ENCODE measurements at places on chromosomes 12 and 14.
A peak's percentile ranks its signal among the peaks of the same experiment; 100 is the strongest.

DNA sequence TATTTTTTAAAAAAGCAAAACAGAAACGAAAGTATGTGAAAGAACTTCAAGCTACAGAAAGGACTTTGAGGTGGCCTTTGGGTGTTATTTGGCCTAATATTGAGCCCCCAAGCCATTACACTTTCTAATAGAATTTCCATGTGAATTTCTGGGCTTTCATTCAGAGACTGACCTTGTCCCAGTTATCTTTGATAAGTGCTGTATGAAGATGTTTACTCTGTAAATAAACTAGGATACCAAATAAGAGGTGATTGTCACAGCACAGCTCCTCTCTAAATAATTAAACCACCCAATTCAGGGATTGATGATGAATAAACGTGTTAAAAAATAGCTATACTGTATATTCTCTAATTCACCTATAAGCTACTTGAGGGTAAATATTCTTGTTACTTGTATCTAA lies 32.8 kb upstream of the PPFIBP1 start:
- H3K27me3 ChIP-seq = no peaks in the 10 kb centered on the region
- H3K27ac ChIP-seq = no peak overlapping the region
- H3K36me3 ChIP-seq = no peaks in the 10 kb centered on the region
- H3K4me1 ChIP-seq = no peaks in the 10 kb centered on the region
- no peak for DNase-seq

- no peak overlapping the region for H3K4me3 ChIP-seq
- no peaks in the 10 kb centered on the region for H3K4me1 ChIP-seq
- no peak overlapping the region for H3K27ac ChIP-seq
- H3K36me3 ChIP-seq = no peaks in the 10 kb centered on the region
- DNase-seq = no peak
- H3K27me3 ChIP-seq = no peaks in the 10 kb centered on the region
These were observed 187.4 kb downstream of the EFCAB11 start for GRCh38 chr14:89767131-89767530.

GRCh38 chr14:22333422-22334274 lies 255.4 kb downstream of the DAD1 start:
- DNase-seq = no peak
- no peaks in the 10 kb centered on the region for H3K27me3 ChIP-seq
- no peaks in the 10 kb centered on the region for H3K36me3 ChIP-seq
- no peaks in the 10 kb centered on the region for H3K4me1 ChIP-seq

GRCh38 chr12:108793756-108794441 lies 62.6 kb upstream of the CORO1C start:
- H3K4me3 ChIP-seq = no peak overlapping the region
- H3K27me3 ChIP-seq = no peaks in the 10 kb centered on the region
- DNase-seq = no peak
- H3K4me1 ChIP-seq = no peaks in the 10 kb centered on the region

DNA sequence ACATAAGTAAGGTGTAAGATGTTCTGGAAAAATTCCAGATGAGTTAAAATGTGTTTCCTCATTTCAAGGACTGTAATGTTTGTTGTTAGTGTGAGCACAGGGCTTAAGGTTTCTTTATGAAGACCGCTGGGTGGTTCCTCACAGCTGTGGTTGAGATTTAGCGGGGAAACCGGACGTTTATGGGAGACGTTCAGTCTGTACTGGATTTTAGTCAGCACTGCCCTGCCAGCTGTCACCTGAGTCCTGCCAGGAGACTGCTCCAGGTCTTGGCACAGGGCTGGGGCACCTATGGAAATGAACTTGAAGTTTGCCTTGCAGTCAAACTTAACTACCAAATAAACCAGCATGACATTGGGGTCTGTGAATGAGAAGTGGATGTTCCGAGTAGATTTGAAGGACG lies 555.2 kb downstream of the DIO2 start:
- no peak overlapping the region for H3K27ac ChIP-seq
- no peak overlapping the region for H3K4me3 ChIP-seq
- H3K4me1 ChIP-seq = no peaks in the 10 kb centered on the region
- H3K27me3 ChIP-seq = no peaks in the 10 kb centered on the region
- no peak for DNase-seq

- no peaks in the 10 kb centered on the region for H3K4me1 ChIP-seq
- H3K27me3 ChIP-seq = no peaks in the 10 kb centered on the region
- no peaks in the 10 kb centered on the region for H3K36me3 ChIP-seq
- no peak for DNase-seq
- H3K27ac ChIP-seq = no peak overlapping the region
These were observed 507 bp upstream of the KRT73 start for GRCh38 chr12:52618866-52619265.

- H3K4me3 ChIP-seq = peak overlapping the region; percentile 50
- no peaks in the 10 kb centered on the region for H3K27me3 ChIP-seq
- H3K36me3 ChIP-seq = no peaks in the 10 kb centered on the region
- peaks cover 33% of the 10 kb centered on the region for H3K4me1 ChIP-seq
- H3K27ac ChIP-seq = peak overlapping the region; percentile 92
These were observed 61.1 kb downstream of the NCOR2 start for GRCh38 chr12:124506145-124506831.

GRCh38 chr12:121673013-121673511 lies 3.6 kb upstream of the MORN3 start:
- no peaks in the 10 kb centered on the region for H3K27me3 ChIP-seq
- peak overlapping the region; percentile 76 for H3K27ac ChIP-seq
- H3K4me3 ChIP-seq = peak overlapping the region; percentile 62
- H3K4me1 ChIP-seq = no peaks in the 10 kb centered on the region
- H3K36me3 ChIP-seq = no peaks in the 10 kb centered on the region
- DNase-seq = peak; percentile 93
